ENCODE measurements at places on chromosomes 1 and 21.

DNA sequence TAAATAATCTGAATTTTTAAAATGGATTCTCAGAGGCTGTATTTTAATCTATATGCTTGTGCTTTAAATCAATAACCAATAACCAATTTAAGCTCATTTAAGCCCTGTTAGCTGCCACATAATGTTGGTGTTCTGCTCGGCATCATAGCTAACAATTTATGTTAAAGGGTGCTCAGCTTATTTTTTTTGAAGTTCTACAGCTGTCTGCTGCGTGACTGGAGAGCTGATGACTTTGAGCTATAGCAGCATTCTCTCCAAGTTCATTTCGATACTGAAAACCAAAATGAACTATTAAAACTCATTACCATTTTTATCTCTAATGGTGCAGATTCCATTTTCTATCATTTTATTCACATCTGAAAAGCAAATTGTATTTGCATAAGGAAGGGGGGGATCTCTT lies 357.8 kb downstream of the AJAP1 start:
- no peak for ATAC-seq

- ATAC-seq, result no peak
These were observed 101.4 kb downstream of the PIK3R3 start for GRCh38 chr1:46030876-46031660.

- no peak for ATAC-seq
These were observed 194.9 kb downstream of the HIVEP3 start for GRCh38 chr1:41723786-41724185.

GRCh38 chr1:63893976-63894375 lies 120.2 kb downstream of the ROR1 start:
- no peak for ATAC-seq

GRCh38 chr1:155126556-155127104 lies 1.0 kb upstream of the EFNA1 start:
- peak; percentile 51 for ATAC-seq

DNA sequence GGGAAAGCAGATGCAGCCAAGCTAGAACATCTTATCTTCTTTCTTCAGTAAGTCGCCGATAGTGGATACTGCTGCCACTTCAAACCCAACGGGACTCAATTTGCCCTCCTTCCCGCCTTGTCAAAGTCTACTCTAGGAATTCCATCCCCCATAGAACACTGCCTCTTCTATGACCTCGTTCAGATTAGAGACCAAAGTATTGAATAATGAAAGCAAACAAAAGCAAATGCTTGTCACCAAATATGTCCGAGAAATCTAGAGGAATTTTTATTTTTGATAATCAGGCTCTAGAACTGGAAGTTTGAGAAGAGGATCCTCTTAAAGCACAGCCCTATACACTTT lies 853 bp upstream of the RRAGC start:
- ATAC-seq, result no peak

All from motor neuron (in vitro differentiated cells).